ENCODE measurements at places on chromosomes 16 and 17.
A peak's percentile ranks its signal among the peaks of the same experiment; 100 is the strongest.

- DNase-seq, result no peak
Observed at GRCh38 chr16:3846087-3846486, 34.4 kb downstream of the CREBBP start.

DNA sequence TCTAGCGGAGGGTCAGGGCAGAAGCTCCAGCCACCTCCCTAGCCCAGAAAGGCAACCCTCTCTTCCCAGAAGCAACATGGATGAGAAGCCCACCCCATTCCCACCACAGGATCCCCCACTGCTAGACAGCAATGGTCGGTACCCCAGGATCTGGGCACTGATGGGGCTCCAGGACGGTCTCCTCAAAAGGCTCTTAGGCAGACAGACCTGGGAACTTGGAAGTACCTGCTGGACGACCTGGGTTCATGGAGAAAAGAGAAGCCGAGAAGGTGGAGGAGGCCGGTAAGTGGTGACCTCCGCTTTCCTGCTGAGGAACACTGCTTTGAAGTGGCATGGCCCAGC, 96.6 kb downstream of the TBC1D16 start:
- no peak for DNase-seq

DNA sequence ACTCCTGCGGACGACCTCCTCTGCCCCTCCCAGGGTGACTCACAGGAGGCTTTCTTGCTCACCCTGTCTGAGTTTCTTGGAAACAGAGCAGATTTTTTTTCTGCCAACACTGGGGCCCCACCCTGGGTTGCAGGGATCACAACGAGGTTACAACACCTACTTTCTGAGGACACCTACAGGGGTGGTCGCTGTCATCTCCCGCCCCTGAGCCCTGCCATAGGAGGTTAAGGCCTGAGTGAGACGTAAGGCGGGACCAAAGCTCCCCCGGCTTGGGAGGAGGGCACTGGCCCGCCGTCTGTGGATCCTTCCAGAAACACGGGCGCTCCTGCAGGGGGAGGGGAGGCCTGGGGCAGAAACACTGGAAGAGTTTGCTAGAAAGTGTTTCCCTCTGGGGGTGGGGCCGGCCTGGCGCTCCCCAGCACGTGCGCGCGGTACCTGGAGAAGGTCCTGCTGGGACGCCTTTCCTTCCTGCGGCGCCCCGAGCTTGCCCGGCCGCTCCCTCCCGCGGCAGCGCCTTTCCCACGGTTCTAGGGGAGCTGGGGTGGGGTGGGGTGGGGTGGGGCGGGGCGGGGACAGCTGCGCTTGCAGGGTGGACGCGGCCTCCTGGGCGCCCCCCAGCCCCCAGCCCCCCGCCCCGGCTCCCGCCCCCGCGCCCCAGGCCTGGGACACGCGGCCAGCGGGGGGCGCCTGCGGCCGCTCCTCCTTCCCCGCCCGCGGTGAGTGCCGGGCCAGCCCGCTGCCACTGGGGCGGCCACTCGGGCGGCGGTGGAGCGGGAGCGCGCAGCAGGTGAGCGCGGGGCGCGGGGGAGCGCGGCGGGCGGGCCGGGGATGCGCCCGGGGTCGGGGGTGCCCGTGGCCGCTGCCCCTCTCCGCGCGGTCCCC, 20.7 kb upstream of the ADCY7 start:
- DNase-seq, result peak; percentile 54

GRCh38 chr16:29842732-29843346, 20.2 kb downstream of the CDIPT start:
- no peak for DNase-seq

Data from stimulated activated CD4-positive, alpha-beta T cell treated with anti-CD3 and anti-CD28 coated beads, Interleukin-4, amount 100 ng/mL, for 48 hours (primary cell).